ENCODE measurements at places on chromosomes 11 and 22. TPM values are rescaled to one million over a fixed set of nuclear protein-coding genes. Genes with fewer than 3 reads are reported as not detected.
A peak's percentile ranks its signal among the peaks of the same experiment; 100 is the strongest.

- H3K27me3 ChIP-seq, result no peaks in the 10 kb centered on the region
- no peak overlapping the region for H3K4me3 ChIP-seq
- no peaks in the 10 kb centered on the region for H3K36me3 ChIP-seq
- no peak for DNase-seq
- H3K4me1 ChIP-seq, result no peaks in the 10 kb centered on the region
These were observed 47.6 kb upstream of the OR8B8 start for GRCh38 chr11:124493016-124493655.

DNA sequence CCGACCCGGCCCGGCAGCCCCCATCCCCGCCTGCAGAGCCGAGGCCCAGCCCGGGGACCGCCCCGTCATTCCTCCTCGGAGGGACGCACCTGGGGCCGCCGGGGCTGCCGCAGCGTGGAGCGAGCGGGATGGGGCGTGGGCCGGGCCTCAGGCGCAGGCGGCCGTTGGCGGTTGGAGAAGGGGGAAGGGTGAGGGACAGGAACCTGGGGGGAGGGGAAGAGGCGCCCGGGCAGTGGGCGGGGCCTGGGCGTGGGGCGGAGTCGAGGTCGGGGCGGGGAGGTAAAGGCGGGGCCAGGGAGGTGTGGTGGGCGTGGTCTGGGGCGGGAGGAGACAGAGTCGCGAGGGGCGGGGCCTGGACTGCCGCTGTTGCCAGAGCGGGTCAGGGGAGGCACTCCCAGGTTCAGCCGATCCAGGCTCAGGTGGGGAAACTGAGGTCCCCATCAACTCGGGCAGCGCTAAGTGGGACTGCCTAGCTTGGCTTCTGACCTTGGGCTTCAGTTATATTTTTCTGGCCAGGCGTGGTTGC lies at the start of gene TESMIN:
Gene TESMIN, minus strand, starts transcription at position 190 of the 526 bp plus-strand sequence. CDS start 860 bp downstream, outside the sequence.
- H3K4me1 ChIP-seq, result peaks cover 21% of the 10 kb centered on the region
- no peak within 1 kb of the TSS for H3K4me3 ChIP-seq
- DNase-seq, result peak; percentile 58
- no peaks in the 10 kb centered on the region for H3K27me3 ChIP-seq
- H3K27ac ChIP-seq, result no peak within 1 kb of the TSS

DNA sequence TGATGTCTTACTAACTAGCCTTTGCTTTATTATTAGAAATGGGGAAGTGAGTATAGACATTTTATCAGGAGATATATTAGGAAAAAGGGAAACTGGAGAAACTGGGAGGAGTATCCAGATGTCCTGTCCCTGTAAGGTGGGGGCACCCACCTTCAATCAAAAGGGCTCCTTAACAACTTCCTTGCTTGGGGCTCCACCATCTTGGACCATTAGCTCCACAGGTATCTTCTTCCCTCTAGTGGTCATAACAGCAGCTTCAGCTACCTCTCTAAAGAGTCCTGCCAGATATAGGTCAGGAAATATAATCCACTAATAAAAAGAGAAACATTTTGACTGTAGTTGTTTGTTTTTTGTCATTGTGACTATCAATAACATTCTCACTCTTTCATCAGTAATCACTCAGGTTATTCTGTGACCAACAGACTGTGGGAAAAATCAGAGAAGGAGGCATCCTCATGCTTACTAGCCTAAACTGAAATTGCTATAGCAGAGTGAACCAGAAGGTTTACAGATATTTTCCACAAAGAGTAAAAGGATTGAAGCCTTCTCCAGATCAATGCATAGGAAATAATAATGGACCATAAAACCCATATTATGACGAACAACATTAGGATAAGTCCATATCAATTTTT lies 10.4 kb downstream of the OR51B4 start:
- H3K27me3 ChIP-seq, result no peaks in the 10 kb centered on the region
- H3K4me1 ChIP-seq, result no peaks in the 10 kb centered on the region
- no peaks in the 10 kb centered on the region for H3K36me3 ChIP-seq
- peak; percentile 32 for DNase-seq

- H3K27me3 ChIP-seq, result peaks cover 5% of the 10 kb centered on the region
- DNase-seq, result no peak
- H3K4me1 ChIP-seq, result peaks cover 3% of the 10 kb centered on the region
These were observed 42.0 kb upstream of the LIPT2 start for GRCh38 chr11:74535371-74536160.

Gene P4HA3
- total RNA-seq, result 15.0 TPM

DNA sequence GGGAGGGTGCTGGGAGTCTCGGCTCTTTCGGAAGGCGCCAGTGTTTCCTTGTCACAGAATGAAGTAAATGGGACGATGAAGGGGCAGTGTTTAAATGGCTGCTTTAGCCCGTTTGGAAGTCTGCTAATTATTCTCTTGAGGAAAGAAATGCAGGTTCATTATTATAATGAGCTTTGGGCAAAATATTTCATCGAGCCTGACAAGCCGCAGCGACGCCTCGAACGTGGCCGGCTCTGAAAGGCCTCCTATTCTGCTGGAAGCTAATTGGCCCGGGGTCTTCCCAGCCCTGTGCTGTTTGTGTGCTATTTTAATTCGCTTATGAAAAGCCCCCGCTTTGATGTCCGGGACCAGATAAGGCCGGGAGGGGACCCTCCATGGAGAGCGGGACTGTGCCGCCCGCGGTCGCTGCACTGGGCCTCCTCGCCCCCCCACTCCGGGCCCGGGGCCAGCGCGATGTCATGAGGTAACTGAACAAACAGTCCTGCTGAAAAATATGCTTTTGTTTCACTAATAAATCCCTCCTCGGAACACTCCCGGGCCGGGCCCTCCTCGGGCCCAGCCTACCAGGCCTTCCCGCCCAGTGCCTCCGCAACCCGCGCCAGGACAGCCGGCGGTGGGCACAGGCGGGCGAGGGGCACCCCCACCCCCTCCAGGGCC lies 78.4 kb downstream of the CDKN1C start:
- DNase-seq, result peak; percentile 26
- no peak overlapping the region for H3K4me3 ChIP-seq
- peaks cover under 1% of the 10 kb centered on the region for H3K4me1 ChIP-seq

Gene TST
- total RNA-seq, result 38.0 TPM

Gene CCDC89
- not detected for total RNA-seq

Gene ANGPTL5
- not detected for total RNA-seq

Gene PLA2G3
- 1.0 TPM for total RNA-seq

All from endothelial cell of umbilical vein (primary cell).